Endodermal cell (in vitro differentiated cells): ENCODE measurements at places on chromosomes 12 and 14.

DNA sequence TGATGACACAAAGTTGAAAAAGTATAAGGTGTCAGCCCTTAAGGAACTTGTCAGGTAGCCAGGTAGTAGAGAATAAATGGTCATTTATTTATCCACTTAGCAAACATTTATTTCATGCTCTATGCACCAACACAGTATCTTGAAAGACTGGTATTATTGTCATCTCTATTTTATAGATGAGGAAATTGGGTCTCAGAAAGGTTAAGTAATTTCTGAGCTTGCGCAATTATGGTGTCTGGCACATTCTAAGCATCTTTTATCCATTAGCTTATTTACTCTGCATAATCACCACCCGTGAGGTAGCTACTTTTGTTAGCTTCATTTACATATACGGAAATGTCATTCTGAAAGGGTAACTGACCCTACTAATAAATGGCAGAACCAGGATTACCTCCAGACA is 2.5 kb upstream of the UTP20 start:
- DNase-seq = no peak

DNA sequence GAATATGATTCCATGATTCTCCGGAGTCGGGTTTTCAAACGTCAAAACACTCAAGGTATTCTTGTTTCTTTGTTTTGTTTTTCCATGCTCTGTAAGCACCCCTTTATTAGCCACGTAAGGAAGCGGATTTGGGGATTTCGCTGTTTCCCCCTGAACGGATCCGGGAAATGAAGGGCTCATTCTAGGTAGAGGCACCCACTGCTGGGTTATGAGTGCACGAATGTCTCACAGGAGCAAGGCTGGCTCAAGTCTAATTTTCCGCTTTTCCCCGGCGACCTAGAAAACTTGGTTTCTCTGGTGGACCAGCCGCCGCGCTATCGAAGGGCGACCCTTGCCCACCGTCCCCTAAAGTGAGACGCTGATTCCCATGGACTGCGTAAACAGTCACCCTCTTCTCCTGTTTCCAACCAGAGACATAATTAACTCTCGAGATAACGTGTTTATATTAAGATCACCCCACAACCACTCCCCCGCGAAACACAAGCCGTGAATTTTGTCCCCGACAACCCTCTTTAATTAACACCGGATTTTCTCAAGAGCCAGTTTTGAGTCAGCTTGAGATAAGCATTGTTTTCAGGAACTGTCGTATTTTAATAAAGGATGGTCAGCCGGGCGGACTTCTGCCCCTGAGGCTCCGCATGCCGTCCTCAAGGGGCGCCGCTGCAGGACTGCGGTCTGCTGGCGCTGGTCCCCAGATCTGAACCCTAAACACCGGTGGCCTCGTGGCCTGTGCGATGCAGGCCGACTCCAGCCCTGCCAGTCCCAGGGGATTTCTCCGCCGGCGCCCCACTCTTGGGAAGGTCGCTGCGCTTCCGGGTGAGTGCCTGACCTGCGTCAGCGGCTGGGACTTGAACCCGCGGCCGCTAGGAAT is 515 bp upstream of the ABCC9 start:
- peak; percentile 89 for DNase-seq

GRCh38 chr12:13181375-13182070 is 15.0 kb upstream of the EMP1 start:
- DNase-seq = peak; percentile 50

DNA sequence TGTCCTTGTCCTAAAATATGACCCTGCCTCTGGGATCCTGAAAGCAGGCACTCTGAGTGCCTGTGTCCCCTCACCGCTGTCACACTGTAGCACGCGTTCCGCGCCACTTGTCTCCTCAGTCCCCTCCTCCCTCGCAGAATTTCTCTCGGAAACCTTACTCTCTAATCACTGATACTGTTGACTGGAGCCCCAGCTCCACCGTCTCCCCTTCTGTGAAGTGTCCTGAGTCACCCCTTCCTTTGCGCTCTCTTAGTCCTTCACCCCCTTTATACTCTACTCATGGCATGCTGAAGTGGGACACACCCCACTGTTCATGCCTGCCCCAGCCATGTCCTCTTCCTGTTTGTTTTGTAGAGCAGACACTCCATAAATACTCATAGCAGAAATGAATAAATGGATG is 104.7 kb downstream of the ZNF664 start:
- no peak for DNase-seq

- peak; percentile 76 for DNase-seq
Observed at GRCh38 chr14:101857226-101857625, 95.7 kb downstream of the PPP2R5C start.

DNA sequence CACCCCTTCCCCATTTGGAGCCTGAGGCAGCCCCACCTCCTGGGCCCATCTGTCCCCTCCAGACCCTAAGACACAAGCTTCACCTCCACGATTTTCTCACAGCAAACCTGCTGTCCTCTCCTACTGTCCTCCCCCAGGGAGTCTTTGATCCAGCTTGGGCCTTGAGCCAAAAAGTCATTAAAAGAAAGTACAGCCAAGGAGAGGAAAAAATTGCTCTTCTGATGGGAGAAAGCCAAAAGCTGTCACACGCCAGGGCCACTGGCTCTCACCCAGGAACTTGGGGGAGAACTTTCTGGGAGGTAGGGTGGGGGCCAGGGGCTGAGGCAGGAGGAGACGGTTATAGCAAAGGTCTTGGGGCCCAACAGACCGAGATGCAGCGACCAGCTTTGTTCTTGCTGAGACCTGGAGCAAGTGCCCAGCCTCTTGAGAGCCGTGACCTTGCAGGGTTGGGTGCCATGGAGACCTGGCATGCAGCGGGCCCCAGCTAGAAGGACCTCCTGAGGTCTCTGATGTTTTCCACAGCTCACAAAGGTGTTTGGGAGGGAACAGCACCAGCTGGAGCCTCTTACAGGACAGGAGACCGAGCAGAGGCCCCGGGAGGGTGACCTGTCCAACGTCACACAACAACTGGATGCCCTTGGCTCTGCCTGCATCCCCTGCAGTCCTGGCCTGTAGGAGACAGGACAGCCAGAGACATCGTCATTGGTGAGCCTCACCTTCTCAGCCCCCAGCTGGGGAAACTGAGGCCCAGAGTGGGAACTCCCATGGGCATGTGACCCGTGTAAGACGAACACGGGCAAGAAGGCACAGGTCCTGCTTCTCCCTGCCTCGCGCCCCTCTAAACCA is 124.5 kb downstream of the CALM1 start:
- DNase-seq = no peak

DNA sequence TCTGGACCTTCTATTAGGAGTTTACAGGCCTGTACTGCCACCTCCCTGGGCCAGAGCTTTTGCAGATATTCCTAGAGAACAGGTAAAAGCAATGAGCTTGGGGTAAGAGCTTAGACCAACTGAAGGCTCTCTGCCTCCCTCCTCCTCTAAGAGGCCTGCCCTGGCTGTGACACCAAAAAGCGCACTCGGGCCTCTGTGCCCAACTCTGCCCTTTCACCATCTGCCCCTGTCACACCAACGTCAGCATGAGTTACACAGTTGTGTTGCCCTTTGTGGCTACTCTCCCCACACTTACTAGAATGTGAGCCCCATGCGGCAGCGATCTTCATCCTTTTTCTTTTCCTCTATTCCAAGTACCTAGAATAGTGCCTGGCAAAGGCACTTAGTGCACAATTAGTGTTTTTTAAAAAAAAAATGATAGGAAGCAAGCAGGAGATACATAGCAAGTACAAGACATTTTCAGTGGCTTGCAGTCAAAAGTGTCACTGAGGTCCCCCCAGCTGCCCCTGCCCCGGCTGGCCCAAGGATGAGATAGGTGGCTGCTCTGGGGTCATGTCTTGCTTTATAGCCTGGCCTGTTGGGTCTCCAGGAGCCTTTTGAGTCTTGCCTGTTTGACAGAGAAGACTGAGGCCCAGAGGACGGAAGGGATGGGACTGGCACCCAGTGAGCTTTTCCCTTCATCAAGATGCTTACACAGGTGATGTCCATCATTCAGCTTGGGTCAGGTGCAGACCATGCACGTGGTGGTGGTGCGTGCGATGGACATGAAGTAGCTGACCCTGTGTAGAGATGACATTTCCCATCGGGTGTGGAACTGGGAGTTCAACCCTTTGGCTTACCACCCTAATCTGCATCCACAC is 12.5 kb downstream of the CKB start:
- DNase-seq = peak; percentile 31

DNA sequence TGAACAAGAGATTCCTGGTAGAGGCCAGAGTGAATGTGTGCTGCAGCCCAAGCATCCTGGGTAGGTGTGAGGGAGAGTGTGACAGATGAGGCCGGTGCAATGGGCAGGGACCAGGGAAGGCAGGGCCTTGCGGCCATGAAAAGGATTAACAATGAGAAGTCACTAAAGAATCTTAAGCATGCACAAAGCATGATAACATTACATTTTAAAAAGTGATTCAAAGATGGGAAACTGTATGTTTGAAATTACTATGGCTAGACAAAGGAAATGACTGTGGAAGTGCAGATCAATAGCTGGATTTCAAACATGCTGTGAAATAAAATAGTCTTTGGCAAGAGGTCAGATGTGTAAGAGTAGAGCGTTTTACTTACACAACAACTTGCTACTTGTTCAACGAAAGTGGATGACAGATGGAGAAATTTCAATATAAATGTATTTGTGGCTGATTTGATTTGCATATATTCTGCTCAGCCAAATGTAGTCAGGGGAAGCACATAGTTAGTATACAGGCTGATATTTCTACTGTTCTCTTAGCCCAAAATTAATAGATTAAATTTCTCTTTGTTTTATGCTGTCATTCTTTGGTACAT is 175.5 kb downstream of the CCDC59 start:
- DNase-seq = no peak

- DNase-seq = no peak
Observed at GRCh38 chr14:61202124-61202523, 79.0 kb downstream of the TMEM30B start.

DNA sequence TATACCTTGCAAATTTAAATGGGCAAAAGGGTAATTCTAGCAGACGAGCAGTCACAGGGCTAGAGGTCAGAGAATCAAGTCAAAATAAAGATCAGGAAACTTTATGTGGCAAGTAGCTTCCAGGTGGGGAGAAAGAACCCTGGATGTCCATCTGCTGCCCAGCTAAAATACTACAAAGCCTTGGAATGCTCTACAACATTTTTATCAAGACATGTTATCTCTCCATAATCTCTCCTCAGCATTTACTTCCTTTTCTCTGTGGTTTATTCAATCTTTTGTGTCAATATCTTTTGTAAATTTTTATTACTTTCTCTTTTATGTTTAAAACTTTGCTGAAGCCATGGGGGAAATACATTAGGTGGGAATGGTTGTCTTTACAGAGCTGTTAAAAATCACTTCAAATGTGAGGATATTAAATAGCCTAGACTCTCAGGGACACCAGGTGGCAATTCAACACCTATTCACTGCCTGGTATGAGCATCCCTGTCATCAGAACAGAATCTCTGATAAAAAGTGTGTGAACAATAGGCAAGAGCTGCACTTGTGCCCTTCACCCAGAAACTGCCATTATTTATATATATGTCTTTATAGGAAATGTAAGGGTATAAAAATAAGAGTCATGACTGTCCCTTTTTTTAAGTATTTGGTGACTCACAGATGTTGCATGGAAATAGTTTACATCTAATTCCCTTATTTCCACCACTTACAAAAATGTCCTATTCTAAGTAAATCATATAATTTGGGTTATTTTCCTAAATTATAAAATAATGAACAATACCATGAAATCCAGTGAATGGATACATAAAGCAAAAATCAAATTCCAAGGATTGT is 152.9 kb downstream of the EPS8 start:
- DNase-seq = peak; percentile 61

GRCh38 chr12:100720016-100720654 is 74.4 kb upstream of the ANO4 start:
- no peak for DNase-seq

- peak; percentile 95 for DNase-seq
Observed at GRCh38 chr14:22982477-22983245, at the start of gene AJUBA. TSS of gene AJUBA (minus strand) at chr14:22982551. CDS start at chr14:22982266, 285 bp downstream.

DNA sequence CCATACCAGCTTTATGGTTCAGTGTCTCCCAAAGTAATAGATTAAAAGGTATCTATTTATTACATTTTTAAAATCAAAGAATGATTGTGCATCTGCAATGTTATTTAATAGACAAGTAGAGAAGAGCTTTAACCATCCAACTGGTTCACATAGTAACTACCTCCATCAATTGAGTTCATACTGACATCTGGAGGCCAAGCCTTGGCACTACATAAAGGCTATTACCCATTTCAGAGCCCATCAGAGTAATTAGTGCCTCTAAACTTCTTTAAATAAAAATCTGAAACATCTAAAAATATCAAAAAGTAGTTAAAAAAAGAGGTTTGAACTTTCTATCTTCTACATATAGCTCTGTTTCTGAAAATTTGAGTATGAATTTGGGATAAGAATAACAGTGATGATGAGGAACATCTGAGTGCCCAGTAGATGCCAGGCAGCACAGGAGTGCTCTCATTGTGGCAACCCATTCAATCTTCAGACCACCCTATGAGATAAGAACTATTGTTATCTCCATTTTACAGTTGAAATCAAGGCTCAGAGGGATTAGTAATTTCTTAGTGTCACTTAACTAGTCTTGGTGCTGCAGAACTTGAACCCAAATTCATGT is 132.9 kb upstream of the DAAM1 start:
- peak; percentile 69 for DNase-seq

GRCh38 chr14:104085032-104085888 is at the start of gene ASPG:
TSS of gene ASPG (plus strand) at chr14:104085700. CDS start at chr14:104085771, 71 bp downstream.
- DNase-seq = peak; percentile 92

DNA sequence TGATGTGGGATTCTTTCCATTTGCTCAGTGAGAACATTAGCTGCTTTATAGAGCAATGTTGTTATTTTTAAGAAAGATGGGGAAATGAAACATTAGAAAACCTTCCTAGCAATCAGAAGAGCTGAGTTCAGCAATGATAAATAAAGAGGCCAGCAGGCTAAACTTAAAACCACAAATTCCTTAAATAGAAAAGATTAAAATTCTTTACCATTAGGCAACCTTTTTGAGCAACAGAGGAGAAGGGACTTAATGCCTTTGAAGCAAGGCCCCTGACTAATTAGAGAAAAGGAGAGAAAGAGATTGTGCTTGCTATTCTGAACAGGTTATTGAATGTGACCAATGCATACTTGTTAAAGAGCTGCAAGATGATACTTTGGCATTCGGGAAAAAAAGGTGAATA is 160.8 kb upstream of the LMO3 start:
- DNase-seq = no peak

GRCh38 chr14:90753456-90754005 is 62.7 kb downstream of the TTC7B start:
- no peak for DNase-seq

DNA sequence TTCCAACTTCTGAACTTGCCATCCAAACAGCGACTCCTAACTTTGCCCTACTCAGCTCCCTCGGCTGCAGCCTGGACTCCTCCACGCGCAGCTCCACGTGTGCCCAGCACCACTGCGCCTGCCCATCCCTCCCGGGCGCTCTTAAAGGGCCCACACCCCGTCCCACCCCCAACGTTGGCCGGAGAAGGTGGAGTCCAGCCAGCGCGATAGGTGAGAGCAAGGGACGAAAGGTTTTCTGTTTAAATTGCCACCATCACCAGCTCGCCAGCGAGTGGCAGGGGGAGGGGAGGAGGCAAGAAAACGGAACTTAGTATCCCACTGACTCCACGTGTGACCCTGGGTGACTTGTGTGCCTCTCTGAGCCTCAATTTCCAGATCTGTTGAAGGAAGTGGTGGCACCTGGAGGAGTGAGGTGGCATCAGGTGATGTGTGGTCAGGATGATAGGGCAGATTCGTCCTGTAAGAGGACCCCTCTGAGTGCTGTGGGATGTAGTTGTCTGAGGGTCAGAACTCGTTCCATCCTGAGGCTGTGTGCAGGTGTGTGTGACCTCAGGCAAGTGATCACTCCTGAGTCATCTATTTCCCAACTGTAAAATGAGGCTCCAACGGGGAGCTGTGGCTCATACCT is 59.7 kb downstream of the TRPV4 start:
- peak; percentile 58 for DNase-seq

- no peak for DNase-seq
Observed at GRCh38 chr14:79011091-79011919, 841.1 kb downstream of the NRXN3 start.
